ENCODE measurements at places on chromosomes 11 and 22. TPM values are rescaled to one million over a fixed set of nuclear protein-coding genes. Genes with fewer than 3 reads are reported as not detected.
A peak's percentile ranks its signal among the peaks of the same experiment; 100 is the strongest.

DNA sequence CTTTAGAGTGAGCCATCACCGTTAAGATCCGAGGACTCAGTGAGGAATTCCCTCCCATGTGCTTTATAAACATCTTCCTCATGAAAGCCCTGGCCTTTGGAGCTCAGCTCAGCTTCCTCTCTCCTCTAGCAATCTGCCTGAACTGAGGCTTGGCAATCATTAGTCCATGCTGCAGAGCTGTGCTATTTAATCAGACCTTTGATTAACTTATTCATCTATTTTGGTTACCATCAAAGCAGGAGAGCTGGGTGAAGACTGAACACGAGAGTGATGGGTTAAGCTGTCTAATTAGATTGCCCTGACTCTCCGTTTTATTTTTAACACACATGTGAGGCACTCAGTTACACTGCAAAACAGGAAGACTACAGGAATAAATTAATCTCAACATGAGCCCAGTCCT, 351.3 kb downstream of the LARGE1 start:
- H3K27ac ChIP-seq, result no peak overlapping the region
- H3K4me3 ChIP-seq, result peak overlapping the region; percentile 44
- DNase-seq, result no peak
- H3K27me3 ChIP-seq, result no peaks in the 10 kb centered on the region
- no peaks in the 10 kb centered on the region for H3K36me3 ChIP-seq

The KDELR3 gene
- 0.11 TPM for polyA plus RNA-seq

DNA sequence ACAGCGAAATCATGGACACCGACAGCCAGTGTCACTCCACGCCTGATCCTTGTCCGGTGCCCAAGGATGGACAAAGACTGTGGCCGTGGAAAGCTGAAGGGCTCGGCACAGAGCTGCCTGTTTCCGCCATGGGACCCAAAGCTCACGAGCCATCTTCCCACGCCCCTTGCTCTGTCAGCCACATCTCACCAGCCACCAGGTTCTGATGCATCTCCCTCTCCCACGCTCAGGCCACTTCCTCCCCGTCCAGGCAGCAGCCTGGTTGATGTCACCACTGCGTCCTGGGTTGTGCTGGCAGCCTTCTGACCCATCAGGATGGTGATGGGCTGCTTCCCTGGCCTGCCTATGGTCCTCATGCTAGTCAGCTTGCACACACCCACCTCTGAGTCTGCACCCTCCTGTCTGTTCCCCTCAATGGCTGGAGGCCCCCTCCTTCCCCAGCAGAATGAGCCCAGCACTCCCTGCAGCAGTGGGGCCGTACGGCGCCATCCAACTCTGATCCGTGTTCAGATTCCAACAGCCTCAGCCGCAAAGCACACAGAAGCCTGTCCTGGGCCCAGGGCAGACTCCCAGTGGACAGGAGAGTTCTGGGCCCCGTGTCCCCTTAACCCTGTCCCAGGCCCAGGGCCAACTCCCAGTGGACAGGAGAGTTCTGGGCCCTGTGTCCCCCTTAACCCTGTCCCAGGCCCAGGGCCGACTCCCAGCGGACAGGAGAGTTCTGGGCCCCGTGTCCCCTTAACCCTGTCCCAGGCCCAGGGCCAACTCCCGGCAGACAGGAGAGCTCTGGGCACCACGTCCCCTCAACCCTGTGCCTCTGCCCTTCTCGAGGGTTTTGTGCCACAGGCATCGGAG, 259.5 kb downstream of the BRD1 start:
- no peaks in the 10 kb centered on the region for H3K27me3 ChIP-seq
- H3K4me3 ChIP-seq, result no peak overlapping the region
- H3K36me3 ChIP-seq, result no peaks in the 10 kb centered on the region
- peak overlapping the region; percentile 67 for H3K27ac ChIP-seq
- no peak for DNase-seq
- H3K4me1 ChIP-seq, result no peaks in the 10 kb centered on the region

The CDC45 gene
- 1.2 TPM for polyA plus RNA-seq

DNA sequence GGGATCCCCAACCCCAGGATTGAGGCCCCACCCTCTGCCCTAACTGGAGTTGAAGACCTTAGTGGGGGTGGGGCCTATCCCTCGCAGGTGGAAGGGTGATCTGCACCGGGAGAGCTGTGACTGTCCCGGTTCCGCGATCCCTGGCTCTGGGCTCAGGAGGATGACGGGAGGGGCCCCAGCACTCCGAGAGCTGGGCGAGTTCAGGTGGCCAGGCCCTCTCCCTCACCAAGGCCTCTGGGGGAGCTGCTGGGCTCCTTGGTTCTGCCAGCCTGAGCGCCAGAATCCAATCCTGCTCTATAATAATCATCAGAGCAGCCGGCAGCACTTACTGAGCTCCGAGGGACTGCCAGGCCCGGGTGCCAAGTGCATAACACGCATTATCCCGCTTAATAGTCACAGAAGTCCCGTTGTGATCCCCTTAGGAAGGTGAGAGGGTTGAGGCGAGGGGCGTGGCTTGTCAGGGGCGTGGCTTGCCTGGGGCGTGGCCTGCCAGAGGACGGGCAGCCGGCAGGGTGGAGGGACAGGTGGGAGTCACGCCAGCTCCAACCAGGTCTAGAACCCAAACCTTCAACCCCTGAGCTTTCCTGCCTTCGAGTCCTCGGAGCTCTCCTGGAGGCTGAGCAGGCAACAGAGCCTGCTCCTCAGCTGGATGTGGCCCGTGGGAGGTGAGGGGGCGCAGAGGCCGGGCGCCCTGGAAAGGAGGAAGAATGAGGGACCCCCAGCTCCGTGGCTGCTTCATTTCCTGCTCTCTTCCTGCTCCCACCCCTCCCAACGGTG, 7.3 kb upstream of the SYT7 start:
- DNase-seq, result peak; percentile 58
- no peaks in the 10 kb centered on the region for H3K36me3 ChIP-seq
- H3K4me1 ChIP-seq, result peaks cover 14% of the 10 kb centered on the region
- peak overlapping the region; percentile 18 for H3K27ac ChIP-seq
- H3K4me3 ChIP-seq, result peak overlapping the region; percentile 85

DNA sequence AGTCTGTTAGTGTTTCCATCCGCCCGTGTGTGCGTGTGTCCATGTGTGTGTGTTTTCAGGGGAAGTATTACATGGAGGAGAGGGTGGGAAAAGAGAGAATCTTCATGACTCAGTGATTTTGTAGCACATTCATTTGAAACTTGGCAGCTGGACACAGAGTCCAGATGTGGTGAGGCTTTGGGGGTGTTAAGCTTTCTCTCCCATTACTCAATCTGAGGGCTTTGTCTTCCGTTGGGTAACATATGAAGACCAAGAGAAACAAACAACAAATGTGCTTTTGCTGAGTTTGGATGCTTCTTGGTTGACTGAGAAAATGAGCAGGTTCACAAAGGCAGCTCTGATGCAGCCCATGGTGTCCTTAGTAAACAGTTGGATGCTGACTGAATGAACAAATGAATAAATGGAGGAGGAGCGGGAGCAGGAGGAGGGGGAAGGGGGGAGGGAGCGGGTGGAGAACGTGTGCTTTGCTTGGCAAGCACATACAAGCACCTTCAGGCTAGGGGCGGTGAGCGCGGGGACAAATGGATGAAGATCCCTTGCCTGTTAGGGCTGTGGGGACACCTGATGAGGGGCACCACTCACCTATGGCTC, 104.3 kb downstream of the ST3GAL4 start:
- no peaks in the 10 kb centered on the region for H3K36me3 ChIP-seq
- DNase-seq, result no peak
- peaks cover 2% of the 10 kb centered on the region for H3K27me3 ChIP-seq
- H3K4me1 ChIP-seq, result peaks cover 7% of the 10 kb centered on the region
- H3K4me3 ChIP-seq, result no peak overlapping the region
- no peak overlapping the region for H3K27ac ChIP-seq

The OR51E1 gene
- polyA plus RNA-seq, result not detected

The C22orf31 gene
- not detected for polyA plus RNA-seq

- no peaks in the 10 kb centered on the region for H3K36me3 ChIP-seq
- H3K27me3 ChIP-seq, result no peaks in the 10 kb centered on the region
- H3K27ac ChIP-seq, result no peak overlapping the region
- no peaks in the 10 kb centered on the region for H3K4me1 ChIP-seq
Measured at GRCh38 chr11:64089027-64089360, 53.3 kb downstream of the FLRT1 start.

DNA sequence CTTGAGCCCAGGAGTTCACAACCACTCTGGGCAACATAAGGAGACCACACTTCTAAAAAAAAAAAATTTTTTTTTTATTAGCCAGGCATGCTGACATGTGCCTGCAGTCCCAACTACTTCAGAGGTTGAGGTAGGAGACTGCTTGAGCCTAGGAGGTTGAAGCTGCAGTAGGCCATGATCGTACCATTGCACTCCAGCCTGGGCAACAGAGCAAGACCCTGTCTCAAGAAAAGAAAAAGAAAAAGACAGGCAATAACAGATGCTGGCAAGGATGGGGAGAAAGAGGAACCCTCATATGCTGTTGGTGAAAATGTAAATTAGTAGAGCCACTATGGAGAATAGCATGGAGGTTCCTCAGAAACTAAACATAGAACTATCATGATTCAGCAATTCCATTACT, 64.8 kb downstream of the PAK1 start:
- no peak for DNase-seq
- no peak overlapping the region for H3K4me3 ChIP-seq

DNA sequence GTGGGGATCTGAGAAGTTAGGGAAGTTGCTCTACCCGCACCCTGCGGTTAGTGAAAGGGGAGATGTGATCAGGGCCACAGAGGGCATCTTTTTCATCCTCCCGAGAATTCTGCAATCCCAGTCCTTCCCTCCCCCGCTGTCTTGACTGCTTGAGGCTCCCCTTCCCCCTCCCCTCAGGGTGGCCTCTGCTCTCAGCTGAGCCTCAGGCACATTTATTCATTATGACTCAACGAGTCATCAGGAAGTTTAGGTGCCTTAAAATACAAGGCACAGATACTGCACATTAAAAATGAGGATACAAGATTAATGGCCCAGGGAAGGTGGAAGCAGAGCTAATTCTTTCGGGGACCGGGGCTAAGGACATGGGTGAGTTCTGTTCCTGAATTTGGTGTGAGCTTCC, 104.0 kb downstream of the CACNA1I start:
- peaks cover 32% of the 10 kb centered on the region for H3K36me3 ChIP-seq
- no peak overlapping the region for H3K27ac ChIP-seq
- no peak for DNase-seq
- no peaks in the 10 kb centered on the region for H3K4me1 ChIP-seq
- no peak overlapping the region for H3K4me3 ChIP-seq
